GM06990 (cell line): ENCODE measurements at places on chromosomes 7 and 10.

DNA sequence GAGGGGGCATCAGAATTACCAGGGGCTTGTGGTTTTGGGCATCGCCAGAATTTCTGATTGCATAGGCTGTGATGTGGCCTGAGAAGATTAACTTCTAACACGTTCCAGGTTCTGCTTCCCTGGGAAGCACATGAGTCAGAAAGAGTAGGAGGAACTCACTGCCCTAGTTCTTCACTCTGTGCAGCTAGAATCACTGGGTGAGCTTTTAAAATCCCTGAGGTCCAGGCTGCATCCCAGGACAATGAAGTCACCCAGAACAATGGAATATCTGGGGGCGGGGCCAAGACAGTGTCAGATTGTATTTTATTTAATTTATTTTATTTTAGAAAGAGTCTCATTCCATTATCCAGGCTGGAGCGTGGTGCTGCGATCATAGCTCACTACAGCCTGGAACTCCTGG is 636.5 kb downstream of the CALN1 start:
- no peak for DNase-seq

DNA sequence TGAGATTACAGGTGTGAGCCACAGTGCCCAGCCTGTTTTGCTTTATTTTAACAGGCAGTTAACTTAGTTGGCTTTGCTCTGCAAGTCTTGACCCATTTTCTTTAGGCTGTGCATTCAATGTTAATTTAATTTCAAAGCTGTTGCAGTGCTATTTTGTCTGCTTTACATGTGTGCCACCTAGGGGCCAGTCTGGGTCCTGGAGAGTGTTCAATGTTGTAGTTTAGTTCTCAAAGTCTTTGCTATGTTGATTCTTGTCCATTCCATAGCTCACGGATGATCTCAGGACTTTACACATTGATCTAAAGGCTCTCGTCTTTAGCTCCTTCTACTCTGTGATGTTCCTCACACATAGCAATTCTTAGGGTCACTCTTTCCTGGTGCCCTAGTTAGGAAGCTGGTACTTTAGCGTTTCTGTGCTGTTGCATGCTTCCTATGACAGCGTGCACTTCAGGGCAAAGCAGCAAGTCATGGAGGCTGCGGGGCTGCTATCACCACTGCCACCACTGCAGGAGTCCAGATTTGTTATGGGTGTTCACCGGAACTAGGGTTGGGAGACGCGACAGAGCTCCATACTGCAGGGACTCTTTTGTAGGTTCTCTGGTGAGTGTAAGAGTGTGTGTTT is 16.4 kb upstream of the ABCA13 start:
- no peak for DNase-seq

GRCh38 chr7:268991-269390 is 21.0 kb upstream of the FOXL3 start:
- DNase-seq, result no peak

GRCh38 chr10:106500041-106500924 is 664.2 kb downstream of the SORCS1 start:
- DNase-seq, result no peak
